ENCODE measurements at places on chromosomes 6 and 20.

DNA sequence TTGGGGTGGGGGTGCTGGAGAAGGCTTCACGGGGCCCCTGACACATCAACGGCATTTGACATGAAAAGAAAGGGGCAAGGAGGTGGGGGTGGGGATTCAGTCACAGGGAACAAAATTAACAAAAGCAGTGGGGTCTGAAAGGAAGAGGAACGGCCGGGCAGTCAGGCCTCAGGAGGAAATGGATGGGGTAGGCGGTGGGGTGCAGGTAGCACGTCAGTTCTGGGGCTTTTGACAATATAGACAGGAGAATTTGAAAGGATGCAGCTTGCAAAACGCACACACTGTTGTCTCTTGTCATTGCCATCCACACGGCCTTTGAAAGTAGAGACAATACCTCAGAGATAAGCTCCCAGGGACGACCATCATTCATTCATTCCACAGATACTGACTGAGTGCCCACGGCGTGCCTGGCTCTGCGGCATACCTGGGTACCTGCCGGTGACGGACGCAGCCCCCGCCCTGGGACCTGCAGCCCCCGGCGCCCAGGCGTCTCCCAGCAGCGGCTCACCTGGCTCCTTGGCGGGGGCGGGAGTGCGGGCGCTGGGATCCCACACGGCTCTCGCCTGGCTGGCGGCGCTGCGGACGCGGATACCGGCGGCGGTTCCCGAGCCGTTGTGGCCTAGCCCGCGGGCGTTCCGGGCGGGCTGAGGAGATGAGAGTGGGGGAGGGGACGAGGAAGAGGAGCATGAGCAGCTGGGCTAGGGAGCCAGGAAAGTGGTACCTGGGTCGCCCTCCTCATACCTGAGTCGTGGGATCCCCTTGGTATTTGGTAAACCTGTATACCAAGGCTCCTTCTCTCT is at the start of gene SLC26A8:
SLC26A8 (minus strand) TSS at position 646 of the 800 bp plus-strand sequence. CDS start 4,934 bp downstream, outside the sequence.
- no peak for DNase-seq

GRCh38 chr20:41524980-41525613 is 93.1 kb downstream of the CHD6 start:
- no peak for DNase-seq

GRCh38 chr6:55180258-55180657 is 5.9 kb downstream of the HCRTR2 start:
- DNase-seq, result no peak

GRCh38 chr20:23629542-23630391 is 8.0 kb downstream of the CST3 start:
- no peak for DNase-seq

Measured in Caco-2 (cell line).